ENCODE measurements at places on chromosomes 12 and 14. TPM values are rescaled to one million over a fixed set of nuclear protein-coding genes. Genes with fewer than 3 reads are reported as not detected.

Gene RPS6KL1
- 0.78 TPM for total RNA-seq

Gene SLC10A1
- total RNA-seq = not detected

Gene SUSD6
- total RNA-seq = 20.6 TPM

Gene TOMM20L
- total RNA-seq = not detected

Gene ANKRD33
- not detected for total RNA-seq

Gene ITGB7
- total RNA-seq = 1.3 TPM

Gene PEX5
- total RNA-seq = 25.9 TPM

Gene TAS2R9
- 0.32 TPM for total RNA-seq

Gene CLEC4C
- total RNA-seq = not detected

Gene TAS2R10
- total RNA-seq = 2.9 TPM

Gene CCDC198
- not detected for total RNA-seq

Gene AGAP2
- total RNA-seq = 0.11 TPM

Gene AKAP3
- total RNA-seq = 4.0 TPM

Gene TMEM30B
- total RNA-seq = 12.4 TPM

Gene TIMM9
- 43.5 TPM for total RNA-seq

Gene NINJ2
- total RNA-seq = 5.6 TPM

Gene NOS1
- total RNA-seq = not detected

Gene KLHL33
- total RNA-seq = 0.13 TPM

Gene RHEBL1
- total RNA-seq = 0.54 TPM

Gene GLIPR1
- 255 TPM for total RNA-seq

Gene CYP27B1
- total RNA-seq = 0.22 TPM

Gene PPP1R1A
- not detected for total RNA-seq

Gene SLC4A8
- 4.1 TPM for total RNA-seq

Gene NR2C1
- total RNA-seq = 37.0 TPM

Gene LYZ
- not detected for total RNA-seq

Gene LALBA
- total RNA-seq = not detected

Gene BIN2
- total RNA-seq = not detected

Gene ENDOU
- 0.11 TPM for total RNA-seq

All from articular chondrocyte of knee joint (primary cell).